ENCODE measurements at places on chromosomes 4 and X.

GRCh38 chr4:158778156-158778711 is 9.4 kb downstream of the FNIP2 start:
- DNase-seq: no peak

GRCh38 chr4:129972257-129972656 is 876.3 kb downstream of the C4orf33 start:
- DNase-seq: no peak

DNA sequence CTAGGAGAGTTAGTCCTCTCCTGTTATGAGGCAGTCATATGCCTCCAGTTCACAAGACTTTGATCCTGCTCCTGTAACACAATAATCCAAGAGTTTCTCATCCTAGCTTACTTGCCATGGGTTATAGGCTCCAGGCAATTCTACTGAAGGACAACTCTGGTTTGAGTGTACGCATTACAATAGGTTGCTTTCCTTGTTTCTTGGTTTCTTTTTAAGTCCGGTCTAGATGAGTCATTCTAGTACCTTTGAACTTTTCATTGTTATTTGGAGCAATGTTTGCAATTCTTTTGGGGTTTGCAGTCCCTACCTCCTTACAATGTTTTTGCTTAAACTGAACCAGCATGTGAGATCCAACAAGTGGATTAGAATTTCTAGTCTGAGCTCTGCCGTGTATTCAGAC is 109.1 kb downstream of the ANAPC4 start:
- DNase-seq: no peak

DNA sequence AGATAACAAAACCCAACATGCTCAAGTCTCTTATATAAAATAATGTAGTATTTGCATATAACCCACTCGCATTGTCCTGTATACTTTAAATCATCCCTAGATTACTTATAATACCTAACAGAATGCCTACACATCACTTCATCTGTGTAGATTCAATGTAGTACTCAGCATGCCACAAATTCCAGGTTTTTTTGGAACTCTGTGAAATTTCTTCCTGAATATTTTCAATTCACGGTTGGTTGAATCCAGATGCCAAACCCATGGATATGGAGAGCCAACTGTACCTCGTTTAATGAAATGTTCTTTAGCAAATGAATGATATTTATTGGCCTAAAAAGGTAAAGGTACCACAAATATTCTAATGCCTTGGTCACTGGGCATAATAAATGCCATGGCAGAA is 24.8 kb downstream of the CCNI start:
- DNase-seq: no peak

DNA sequence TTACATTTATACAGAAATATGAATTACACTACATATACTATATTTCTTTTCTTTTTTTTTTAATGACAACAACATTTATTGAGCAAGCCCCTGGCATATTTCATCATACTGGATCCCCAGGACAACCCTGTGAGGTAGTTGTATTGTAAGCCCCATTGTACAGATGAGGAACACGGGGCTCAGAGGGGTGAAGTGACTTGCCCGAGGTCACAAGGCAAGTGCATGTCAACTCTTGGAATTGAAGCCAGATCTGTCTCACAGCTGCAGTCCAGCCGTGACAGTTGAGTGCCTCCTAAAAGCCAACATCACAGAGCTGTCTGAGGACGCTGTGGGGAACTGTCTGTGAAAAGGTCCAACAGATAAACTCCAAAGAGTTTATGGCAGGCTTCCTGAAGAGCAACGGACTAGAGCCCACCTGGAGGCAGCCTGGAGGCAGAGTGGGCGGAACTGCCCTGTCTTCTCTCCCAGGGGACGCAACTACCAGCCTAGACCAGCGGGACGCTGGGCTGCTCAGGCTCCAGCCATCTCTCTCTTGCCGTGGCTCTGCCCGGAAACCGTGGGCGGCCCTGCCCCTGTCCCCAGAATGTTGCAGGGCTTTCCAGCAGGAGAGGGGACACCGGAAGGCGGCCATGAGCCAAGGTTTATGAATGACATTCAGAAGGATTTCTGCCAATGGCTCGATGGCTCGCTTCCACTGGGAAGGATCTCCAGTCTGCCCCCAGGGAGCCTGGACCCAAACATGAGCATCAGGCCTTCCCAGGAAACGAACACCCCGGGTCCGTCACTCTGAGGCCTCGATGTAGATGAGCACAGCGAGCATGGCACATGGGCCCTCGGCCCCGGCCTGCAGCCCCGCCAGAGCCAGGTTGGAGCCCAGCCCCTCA is 50.1 kb downstream of the CFAP299 start:
- no peak for DNase-seq

DNA sequence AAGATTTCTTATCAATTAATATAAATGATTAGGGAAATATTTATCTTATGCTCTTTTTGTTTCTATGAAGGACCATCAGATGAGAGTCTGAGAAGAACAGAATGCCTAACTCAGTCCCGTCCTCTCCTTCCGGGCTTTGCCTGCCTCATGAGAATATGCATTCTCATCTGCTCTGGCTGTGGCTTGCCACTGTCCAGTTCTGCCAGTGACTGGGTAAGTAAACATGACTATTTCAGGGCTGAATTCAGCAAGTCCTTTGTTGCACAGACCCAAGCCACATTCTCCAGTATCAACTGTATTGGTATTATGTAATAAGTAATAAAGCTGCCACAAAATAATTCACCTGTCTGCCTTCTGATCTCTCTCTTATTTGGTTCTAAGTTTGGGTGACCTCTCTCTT is 110.7 kb downstream of the WDFY3 start:
- DNase-seq: no peak

DNA sequence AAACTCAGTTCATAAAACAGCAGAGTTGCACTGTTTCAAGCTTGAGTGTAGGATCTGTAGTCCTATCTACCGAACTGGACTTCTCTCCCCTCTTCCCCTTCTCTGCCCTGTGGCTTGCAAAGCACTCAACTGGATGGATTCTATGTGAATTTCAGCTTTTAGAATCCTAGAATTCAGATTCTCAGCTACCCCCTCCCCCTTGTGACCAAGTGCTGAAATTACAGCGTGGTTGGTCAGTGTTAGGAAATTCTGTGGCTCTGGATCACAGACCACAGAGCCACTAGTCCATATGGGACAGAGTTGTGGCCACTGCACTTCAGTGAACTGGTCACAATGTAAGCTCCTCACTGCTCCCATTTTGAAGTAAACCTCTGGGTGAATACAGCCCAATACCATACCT is 64.6 kb upstream of the TRPC5 start:
- DNase-seq: no peak

DNA sequence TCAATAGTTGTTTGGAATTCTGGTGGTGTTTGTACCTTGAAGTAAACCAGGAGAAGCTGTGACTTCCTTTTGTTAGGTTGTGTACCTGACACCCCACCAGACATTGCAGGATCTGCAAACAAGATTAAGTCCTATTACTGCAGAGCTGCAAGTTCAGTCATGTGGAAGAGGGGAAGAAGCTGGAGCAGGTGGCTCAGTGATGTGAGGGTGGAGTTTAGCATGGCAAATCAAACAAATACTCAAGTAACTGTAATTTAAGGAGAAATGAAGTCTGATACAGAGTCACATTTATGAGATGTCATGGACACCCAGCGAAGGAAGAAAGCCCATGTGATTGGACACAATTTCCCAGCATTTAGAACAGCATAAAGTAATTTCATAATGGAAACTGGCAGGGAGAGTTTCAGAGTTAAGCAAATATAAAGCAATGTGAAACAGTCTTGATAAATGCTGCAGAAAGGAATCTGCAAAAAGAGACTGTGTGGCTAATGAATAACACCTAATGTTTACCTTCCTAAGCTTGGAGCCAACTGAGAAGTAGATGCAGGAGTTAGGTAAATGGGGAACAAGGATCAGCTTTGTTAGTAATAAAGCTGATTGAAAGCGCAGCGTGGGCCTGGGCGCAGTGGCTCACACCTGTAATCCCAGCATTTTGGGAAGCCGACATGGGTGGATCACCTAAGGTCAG is 249.1 kb downstream of the GBA3 start:
- no peak for DNase-seq

- DNase-seq: no peak
Observed at GRCh38 chr4:94831607-94832006, 73.9 kb downstream of the BMPR1B start.

- no peak for DNase-seq
Observed at GRCh38 chrX:79181401-79181800, 36.9 kb downstream of the GPR174 start.

DNA sequence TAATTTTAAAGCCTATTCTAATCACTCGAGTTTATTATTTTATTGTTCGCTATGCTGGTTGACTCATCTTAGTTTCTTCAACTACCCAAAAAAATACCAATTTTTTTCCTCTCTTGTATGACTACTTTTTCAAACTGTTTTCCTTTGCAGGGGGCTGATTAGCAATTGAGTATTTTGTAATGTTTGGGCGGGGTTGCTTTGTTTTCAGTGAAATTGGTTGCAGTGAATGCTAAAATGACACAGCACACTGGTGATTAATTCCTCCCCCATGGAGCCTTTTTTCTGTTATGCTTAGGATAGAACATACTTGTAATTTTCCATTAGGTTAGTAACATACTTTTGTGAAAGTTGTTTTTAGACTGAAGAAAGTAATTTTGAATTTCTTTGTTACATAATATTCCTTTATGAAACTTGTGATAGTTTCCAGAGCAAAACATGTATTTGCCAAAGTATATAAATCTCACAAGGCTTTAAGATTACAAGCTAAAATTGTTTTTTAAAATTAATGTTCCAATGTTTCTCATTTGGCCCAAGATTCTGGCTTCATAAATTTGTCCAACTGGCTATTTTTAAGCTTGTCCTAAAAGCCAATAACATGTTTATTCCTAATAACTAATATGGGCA is 120.4 kb downstream of the CHIC1 start:
- DNase-seq: no peak
